ENCODE measurements at places on chromosomes 6 and 20.
A peak's percentile ranks its signal among the peaks of the same experiment; 100 is the strongest.

GRCh38 chr6:45212976-45213375 lies 115.2 kb upstream of the RUNX2 start:
- DNase-seq: no peak

GRCh38 chr6:6270948-6271535 lies 49.4 kb downstream of the F13A1 start:
- no peak for DNase-seq

DNA sequence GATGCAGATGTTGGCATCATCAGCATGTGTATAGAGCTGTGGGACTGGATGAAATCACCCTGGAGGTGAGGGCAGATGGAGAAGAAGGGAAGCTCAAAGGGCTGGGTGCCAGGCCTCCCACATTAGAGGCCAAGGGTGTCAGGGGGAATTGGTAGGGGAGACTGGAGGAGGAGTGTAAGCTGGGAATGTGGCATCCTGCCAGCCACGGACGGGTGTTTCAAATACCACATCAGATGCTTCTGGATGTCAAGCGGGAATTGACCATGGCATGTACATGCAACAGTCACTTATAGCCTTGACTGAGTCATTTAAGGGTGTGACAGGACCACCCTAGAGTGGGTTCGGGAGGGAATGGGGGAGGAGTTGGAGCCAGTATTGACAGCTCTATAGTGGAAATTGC lies 9.6 kb downstream of the ERGIC3 start:
- DNase-seq: no peak

DNA sequence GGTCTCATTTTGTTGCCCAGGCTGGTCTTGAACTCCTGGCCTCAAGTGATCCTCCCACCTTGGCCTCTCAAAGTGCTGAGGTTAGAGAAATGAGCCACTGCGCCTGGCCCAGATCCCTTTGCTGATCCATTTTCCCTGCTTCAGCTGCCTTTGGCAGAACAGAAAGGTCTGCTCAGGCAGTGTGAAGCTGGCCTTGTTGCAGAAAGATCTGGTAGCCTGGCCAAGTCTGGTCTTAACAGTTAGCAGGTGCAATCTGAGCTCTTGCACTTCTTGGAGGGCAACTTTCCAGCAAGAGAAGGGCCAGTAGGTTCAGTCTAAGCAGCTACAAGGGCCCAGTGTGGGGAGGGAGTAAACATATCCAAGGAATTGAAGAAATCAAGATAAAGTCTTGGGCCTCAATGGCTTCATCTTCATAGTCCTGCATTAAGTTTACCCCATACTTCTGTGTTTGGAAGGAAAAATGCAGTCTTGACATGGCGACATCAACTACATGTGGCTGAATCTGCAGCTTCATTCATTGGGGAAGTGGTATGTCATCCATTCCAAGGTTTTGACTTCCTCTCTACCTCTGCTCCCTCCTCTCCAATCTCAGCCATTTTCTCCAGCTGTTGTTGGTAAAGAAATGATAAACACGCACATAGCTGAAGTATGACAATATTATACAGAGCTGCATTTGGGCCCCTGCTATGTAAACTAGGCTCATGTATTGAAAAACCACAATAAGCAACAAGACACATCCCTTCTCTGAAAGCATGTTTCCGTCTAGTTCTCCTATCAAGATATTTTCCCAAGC lies 39.0 kb upstream of the NEDD9 start:
- DNase-seq: no peak

- DNase-seq: no peak
These were observed 45.3 kb downstream of the SLC2A12 start for GRCh38 chr6:134007077-134007476.

- DNase-seq: no peak
These were observed 19.2 kb upstream of the FABP7 start for GRCh38 chr6:122760330-122760729.

DNA sequence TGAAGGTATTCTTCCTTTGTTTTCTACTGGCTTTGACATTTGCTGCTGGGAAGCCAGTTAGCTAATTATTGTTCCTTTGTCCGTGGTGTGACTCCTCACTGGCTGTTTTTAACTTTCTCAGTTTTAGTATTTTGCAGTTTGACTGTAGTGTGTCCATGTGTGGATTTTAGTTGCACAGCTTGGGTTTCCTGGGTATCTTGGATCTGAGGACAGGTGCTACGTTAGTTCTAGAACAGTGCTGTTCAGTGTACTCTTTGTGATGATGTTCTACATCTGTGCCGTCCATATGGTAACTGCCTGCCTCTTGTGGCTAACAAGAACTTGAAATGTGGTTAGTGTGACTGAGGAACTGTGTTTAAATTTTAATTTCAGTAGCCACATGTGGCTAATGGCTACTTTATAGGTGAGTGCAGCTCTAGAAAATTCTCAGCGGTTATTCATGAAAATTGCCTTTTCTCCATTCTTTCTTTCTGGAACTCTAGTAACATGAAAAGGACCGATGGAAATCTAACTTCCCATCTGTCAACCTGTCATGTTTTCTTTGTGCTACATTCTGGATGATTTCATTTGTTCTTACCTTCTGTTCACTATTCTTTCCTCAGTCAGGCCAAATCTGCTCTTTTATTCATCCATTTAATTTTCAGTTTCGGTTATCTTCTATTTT lies 7.4 kb downstream of the SNX9 start:
- no peak for DNase-seq

GRCh38 chr20:49697071-49697470 lies 16.6 kb downstream of the B4GALT5 start:
- no peak for DNase-seq

- no peak for DNase-seq
These were observed 27.6 kb downstream of the BCKDHB start for GRCh38 chr6:80134065-80134464.

DNA sequence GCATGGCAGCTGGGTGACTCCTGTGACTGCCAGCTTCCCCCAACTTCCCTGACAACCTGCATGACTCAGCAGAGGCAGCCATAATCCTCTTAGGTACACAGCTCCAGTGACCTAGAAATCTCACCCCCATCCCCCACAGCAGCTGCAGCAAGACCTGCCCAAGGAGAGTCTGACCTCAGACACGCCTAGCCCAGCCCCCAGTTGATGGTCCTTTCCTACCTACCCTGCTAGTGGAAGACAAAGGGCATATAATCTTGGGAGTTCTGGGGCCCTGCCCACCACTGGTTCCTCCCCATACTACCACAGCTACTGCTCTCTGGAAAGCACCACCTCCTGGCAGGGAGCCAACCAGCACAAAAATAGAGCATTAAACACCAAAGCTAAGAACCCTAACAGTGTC lies 90.2 kb downstream of the F13A1 start:
- no peak for DNase-seq

- no peak for DNase-seq
These were observed 472.3 kb upstream of the EYS start for GRCh38 chr6:66179361-66179760.

GRCh38 chr6:130116273-130116672 lies 97.9 kb downstream of the L3MBTL3 start:
- DNase-seq: no peak

GRCh38 chr20:63895952-63896263 lies 982 bp downstream of the DNAJC5 start:
- no peak for DNase-seq

DNA sequence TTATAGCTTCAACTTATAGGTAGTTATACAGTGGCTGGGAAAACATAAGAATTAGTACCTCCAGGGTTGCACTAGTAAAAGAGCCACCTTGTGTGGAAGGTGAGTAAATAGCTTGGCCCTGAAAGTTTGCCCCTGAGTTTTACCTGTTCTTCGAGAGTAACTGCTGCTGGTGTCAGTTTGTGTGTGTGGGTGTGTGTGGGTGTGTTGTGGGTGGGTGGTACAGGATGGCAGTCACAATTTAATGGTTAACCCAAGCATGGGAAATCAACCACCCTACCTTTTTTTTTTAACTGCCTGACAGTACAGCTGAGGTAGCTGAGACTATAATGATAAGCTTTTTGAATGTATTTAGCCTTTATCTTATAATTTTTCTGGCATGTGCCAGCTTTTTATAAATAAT lies 137.3 kb downstream of the STXBP5 start:
- no peak for DNase-seq

GRCh38 chr20:47117773-47118172 lies 223.1 kb downstream of the EYA2 start:
- DNase-seq: no peak

DNA sequence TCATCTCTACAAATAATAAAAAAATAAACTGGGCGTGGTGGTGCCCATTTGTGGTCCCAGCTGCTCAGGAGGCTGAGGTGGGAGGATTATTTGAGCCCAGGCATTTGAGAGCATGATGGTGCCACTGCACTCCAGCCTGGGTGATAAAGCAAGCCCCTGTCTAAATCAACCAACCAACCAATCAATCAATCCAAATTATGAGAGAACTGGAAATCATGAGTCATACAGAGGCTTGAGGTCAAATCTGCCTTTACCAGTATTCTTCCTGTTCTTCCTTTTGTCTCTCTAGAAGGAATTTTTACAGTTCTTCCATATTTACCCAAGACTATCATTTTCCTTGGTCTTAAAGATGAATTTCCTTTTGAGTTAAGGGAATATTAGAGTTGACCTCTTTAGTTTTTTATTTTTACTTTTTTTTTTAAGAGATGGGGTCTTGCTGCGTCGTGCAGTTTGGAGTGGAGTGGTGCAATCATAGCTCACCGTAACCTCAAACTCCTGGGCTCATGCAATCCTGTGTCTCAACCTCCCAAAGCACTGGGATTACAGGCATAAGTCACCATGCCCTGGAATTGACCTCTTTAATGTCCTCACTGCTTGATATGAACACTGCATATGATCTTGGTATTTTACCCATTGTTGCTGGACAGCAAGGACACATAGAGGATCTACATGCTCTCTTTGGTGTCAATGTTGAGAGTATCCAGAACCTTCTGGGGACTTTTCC lies 44.1 kb upstream of the TXNDC5 start:
- no peak for DNase-seq

DNA sequence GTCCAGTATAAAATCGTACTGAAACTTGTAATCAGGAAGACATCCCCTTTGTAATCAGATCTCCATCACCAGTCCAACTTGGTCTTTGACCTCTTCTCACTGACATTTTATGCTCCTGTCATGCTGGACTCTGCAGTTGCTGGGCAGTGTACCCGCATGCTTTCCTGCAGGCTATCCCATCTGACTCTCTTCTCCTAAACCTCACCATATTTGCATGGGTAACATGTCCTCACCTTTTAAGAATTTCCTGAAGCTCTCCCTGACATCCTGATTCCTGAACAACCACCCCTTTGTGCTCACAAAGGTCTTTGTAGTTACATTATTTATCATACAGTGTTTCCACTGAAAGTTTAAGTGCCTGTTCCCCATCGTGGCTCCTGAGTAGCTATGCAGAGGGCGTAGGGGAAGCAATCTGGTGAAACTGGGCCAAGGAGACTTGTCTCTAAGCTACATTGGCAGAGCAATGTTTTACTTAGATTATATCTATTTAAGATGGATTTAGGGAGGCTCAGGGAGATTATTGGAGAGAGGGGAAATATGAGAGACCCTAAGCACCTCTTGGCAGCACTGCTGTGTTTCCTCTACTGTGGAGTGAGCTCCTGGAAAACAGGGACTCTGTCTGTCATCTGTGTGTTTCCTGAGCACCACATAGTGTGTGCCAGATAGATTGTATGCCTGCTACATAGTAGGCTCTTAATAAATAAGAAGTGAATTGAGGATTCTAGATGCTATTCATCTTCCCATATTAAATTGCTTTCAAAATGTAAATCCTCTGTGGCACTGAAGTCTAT lies 124.0 kb downstream of the LAMA2 start:
- DNase-seq: no peak

- no peak for DNase-seq
These were observed 4.5 kb downstream of the KIAA1755 start for GRCh38 chr20:38256021-38256420.

GRCh38 chr6:158717341-158718330 lies 67.8 kb downstream of the SYTL3 start:
- DNase-seq: peak; percentile 41

- DNase-seq: no peak
These were observed 10.1 kb downstream of the ALDH5A1 start for GRCh38 chr6:24504649-24505586.

- no peak for DNase-seq
These were observed 24.4 kb upstream of the TMEM217 start for GRCh38 chr6:37282371-37282770.

GRCh38 chr6:147223736-147224135 lies 19.5 kb downstream of the STXBP5 start:
- no peak for DNase-seq

DNA sequence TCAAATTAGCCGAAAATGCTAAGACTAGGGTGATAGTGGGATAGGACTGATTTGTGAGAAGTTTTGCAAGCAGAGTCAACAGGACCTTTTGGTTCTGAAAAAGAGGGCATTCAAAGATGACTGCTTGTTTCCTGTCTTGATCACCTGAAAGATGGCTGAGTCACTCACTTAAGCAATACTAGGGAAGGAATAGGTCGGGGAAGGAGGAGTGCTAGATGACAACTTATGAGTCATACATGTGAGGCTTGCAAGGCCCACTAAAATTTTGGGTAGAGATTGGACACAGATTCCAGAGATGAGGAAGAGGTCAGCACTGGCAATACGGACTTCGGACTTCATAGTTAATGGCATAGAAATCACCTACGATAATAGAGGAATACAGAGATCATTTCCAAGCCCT lies 89.2 kb downstream of the FAM83B start:
- no peak for DNase-seq

GRCh38 chr6:161355696-161356095 lies 81.8 kb upstream of the AGPAT4 start:
- no peak for DNase-seq

DNA sequence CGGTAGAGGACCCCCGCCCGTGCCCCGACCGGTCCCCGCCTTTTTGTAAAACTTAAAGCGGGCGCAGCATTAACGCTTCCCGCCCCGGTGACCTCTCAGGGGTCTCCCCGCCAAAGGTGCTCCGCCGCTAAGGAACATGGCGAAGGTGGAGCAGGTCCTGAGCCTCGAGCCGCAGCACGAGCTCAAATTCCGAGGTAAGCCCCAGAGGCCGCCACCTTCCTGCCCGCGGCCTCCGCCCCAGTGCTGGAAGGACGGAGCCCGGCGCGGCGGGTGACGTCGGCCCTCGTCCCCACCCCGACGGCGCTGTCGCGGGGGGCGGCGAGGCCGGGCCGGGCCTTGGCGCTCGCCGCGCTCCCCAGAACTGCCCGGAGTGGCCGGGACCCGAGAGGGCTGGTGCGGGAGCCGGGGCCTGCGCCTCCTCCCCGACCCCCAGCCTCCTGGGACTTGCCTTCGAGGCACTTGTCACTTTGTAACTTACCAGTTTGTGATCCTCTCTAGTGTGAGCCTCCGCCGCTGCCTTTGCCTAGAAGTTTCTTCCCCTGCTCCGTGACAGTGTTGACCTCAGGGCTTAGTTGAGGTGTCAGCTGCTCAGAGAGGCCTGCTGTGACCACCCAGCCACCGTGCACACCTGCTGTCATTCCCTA lies 417 bp downstream of the VAPB start:
- DNase-seq: no peak

DNA sequence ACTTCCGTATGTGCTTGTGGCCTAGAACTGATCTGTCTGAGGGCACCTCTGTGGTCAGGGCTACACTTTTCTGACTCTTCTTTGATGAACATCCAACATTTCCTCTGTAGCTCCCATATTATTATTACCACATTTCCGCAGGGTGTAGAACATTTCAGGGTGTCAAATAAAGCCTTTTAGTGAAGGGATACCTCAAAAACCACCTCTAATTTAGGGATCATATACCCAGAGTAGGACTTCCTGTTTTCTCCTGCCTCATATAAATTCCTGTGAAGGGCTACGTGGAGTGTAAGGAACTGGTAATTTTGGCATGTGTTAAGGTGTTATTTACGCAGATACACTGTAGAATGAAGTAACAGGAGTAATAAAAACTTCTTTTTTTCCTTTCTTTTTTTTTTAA lies 5.5 kb upstream of the MUC22 start:
- DNase-seq: no peak

- DNase-seq: no peak
These were observed 464.1 kb upstream of the ARID1B start for GRCh38 chr6:156313037-156313436.
